Inflammatory macrophage (primary cell): ENCODE measurements at places on chromosomes 2 and 18.

DNA sequence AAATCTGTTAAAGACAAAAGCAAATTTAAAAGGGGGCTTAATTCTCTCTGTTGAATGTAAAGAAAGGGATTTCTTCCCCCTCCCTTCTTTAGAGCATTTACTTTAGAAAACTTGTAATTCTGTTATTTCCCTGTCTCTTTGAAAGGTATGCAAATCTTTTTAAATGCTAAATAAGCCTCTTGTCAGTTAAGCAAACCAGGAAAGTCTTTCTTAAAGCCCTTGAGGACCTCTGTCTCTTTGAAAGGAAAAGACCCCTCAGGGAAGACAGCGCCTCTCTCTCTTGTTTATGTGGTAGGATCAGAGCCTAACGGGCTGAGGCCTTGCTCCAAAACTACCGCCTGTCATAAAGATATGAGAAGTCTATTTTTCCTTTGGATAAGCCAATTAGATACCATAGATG lies 139.9 kb upstream of the CDH7 start:
- no peak for DNase-seq

DNA sequence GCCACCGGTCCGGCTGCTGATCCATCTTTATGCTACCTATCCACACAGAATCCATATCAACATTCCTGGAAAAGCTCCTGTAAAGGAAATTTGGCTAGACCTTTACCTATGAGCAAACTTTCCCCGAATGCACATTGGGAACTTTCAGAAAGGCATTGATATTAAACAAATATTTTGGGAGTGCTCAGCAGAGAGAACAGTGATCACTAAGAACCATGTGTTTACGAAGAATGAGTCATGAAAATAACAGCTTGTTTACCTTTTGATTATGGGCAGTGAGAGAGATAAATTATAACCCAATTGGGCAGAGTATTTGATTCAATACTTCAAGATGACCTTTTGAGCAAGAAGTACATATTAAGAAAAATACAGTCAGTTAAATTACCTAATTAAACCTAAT lies 189.7 kb upstream of the CDH2 start:
- no peak for DNase-seq

DNA sequence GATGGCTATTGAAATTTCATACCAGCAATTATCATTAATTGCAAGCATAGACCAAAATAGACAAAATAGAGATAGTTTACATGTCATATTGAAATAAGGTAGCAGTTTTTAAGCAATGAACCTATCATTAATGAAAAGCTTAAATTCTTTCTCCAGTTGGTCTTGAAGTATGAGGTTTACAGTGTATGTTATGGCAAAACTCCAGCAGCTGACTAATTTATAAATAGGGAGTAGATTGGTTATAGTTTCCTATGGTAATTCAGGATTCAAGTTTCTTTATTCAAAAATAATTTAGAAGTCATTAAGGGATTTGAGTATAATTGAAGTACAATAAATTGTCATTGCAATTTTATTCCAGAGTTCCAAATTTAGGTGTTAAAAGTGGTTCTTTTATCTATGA lies 69.6 kb upstream of the COL5A2 start:
- no peak for DNase-seq

DNA sequence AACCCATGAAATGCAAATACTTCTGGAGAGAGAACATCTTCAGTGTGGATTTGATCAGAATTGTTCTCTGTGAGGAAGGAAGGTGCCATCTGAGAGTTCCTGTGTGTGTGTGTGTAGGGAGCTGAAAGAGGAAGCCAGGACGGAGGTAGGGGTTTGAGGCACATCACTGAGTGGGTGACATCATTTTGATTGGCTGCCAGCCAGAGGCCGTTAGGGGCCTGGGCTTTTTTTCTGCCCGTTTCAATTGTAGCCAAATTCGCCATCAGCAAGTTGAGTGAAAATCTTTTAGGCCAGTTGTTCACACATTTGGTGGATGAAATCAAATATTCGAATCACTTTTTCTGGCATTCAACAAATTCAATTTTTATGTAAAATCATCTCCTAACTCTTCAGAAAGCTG lies 48.9 kb downstream of the TSN start:
- no peak for DNase-seq

- no peak for DNase-seq
Observed at GRCh38 chr2:241000831-241001321, 2.5 kb downstream of the SNED1 start.

- no peak for DNase-seq
Observed at GRCh38 chr18:61939046-61939674, 46.4 kb upstream of the RNF152 start.

DNA sequence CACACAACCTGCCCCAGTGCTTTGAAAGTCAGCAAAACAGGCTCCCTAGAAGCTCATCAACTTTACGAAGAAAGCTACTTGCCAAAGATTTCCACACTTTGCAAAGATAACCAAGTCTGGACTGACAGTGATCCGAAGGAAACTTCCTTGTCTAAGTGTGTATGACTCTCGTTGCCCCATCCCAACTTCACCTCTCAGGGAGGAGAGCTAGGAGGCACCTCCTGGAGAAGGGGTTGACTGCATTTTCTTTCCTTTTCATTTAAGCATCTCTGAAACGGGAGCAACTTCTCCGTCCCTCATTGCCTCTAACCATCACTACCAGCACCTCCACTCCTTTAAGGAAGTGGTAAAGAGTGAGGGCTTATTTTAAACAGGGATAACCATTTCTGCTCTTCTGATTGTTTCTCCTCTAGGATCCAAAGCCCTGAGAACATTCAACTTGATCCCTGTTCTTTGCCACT lies 7.0 kb downstream of the ZEB2 start:
- no peak for DNase-seq

GRCh38 chr18:3584897-3585460 lies 135.0 kb downstream of the TGIF1 start:
- DNase-seq, result no peak

DNA sequence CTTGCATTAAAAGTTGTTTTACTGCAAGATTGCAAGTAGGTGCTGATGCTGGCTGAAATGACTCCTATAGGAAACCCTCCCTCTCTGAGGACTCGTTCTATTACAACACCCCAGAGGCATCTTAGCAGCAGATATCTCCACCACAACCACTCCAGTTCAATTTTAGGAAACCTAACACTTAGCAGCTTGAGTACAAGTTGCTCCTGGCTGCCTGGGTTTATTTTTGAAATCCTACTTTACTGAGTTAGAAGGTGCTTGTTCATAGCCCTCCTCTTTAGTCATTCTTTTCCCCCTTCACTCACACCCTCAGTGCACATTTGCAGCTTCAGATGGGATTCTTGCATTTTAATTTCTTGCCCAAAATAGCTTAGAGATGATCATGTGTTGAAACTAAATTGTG lies 111.5 kb downstream of the MTCL1 start:
- no peak for DNase-seq

DNA sequence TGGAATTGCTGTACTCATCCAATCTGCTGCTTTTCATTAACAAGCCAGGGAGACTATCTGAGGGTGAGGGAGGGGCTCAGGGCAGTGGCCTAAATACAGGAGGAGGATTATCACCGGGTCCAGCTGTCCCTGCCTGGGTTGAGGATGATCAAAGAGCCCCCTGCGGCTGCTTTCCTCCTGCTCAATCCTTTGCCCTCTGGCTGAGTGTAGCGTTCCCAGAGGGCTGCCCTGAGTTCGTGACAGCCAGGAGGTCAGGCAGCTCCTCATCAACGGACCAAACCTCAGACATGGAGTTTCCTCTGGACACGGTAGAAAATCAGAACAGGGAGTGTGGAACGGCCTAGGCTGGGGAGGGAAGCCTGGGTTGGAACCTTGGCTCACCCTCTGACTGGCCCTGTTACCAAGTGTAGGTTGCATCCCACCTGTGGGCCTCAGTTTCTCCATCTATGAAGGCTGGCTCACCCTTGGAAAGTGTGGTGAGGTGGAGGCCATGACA lies 23.5 kb downstream of the CIB4 start:
- no peak for DNase-seq

- no peak for DNase-seq
Observed at GRCh38 chr2:213422211-213422610, 137.9 kb downstream of the SPAG16 start.

DNA sequence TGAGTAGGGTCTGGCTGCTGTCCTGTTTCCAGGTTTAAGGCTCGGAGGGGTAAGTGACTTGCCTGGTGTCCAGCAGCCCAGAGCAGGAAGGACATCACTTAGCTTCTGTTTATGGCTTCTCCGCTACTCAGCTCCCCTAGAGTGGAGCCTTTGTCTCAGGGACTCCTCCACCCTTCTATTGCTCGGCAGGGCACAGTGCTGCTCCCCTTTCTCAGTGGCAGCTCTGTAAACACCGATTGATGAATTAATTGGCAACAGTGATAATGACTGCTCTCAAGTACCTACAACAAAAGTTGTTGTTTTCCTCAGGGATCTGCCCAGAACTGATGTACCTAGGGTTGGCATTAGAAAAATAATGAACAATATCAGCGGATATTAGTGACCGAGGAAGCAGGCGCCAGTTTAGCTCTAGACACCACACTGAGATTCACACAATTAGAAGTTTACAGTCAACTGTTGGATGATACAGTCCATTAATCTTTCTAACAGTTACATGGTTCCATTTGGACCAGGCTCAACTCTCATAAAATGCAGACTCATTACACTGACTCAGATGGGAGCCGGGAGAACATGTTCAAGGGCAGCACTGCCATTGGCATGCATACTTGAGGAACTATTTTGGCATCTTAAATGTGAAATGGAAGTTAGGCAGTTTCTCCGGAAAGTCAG lies 265.7 kb downstream of the MTX2 start:
- DNase-seq, result no peak

- no peak for DNase-seq
Observed at GRCh38 chr2:189585226-189585756, 4.7 kb upstream of the SLC40A1 start.

GRCh38 chr2:172997031-172997430 lies 78.6 kb upstream of the MAP3K20 start:
- no peak for DNase-seq

DNA sequence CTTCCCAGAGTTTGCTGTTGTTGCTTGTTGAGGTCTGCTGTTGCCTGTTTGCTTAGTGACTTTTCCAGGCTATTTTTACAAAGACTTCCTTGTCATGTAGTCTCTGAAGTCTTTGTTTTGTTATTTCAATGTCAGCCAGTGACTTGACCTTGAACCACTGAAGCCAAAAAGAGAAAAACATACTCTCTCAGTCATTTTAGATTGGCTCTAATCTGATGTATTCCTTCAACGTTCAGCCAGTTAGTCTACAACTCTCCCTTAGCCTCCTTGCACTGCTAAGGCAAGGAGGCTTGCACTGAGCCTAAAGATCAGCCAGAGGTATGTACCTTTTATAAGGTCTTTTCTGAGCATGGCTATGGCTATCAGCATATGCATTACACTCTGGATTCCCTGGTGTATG lies 27.9 kb downstream of the KIAA1328 start:
- DNase-seq, result no peak
